H4 (cell line): ENCODE measurements at places on chromosomes 7 and 10. TPM values are rescaled to one million over a fixed set of nuclear protein-coding genes. Genes with fewer than 3 reads are reported as not detected.
A peak's percentile ranks its signal among the peaks of the same experiment; 100 is the strongest.

- DNase-seq, result no peak
Measured at GRCh38 chr7:5451391-5451790, 27.8 kb upstream of the TNRC18 start.

DNA sequence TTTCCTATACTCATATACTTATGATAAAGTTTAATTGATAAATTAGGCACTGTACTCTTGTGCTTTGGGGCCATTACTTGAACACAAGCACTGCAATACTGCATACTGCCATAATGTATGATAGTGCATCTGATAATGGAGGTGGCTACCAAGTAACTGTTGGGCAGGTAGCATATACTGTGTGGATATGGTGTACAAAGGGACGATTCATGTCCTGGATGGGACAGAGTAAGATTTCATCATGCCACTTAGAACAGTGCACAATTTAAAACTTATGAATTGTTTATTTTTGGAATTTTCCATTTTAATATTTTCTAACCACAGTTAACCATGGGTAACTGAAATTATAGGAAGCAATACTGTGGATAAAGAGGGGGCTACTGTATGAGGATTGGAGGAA is 38.9 kb downstream of the AKAP9 start:
- no peak for DNase-seq

DNA sequence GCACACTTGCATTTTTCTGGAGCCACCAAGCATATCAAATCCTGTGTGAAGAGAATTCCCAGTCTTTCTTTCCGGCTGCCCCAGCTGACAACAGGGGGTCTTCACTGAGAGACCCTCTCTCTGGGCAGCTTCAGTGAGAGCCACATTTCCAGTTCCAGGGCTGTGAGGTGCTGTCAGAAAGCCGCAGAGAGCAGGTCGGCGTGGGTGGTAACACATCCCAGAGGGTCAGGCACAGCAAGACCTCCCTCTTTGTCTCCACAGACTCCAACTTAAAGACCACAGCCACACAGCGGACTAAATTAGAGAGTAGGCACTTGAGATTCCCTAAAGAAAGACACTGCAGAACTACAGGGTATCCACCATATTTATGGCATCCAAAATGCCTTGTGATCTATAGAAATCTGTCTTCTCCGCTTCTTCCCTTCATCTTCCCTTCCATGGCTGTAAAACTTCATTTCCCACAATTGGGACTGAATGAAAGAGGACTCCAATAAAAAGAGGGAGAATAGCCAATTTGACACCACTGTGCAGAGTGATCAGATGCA is 116.0 kb upstream of the C7orf33 start:
- no peak for DNase-seq

- no peak for DNase-seq
Measured at GRCh38 chr7:100366411-100367250, 6.7 kb upstream of the PILRA start.

The NPTX2 gene
- not detected in 2 replicates for total RNA-seq

- DNase-seq, result peak; percentile 39
Measured at GRCh38 chr10:44995914-44996669, 4.6 kb upstream of the ZNF22 start.

- no peak for DNase-seq
Measured at GRCh38 chr10:14008740-14009080, 322.0 kb downstream of the FRMD4A start.

The LSM8 gene
- total RNA-seq, result 81.7 and 111 TPM in 2 replicates

GRCh38 chr10:125551247-125551646 is 131.7 kb downstream of the TEX36 start:
- DNase-seq, result no peak

- DNase-seq, result no peak
Measured at GRCh38 chr10:7340179-7340874, 70.5 kb downstream of the SFMBT2 start.

The OR2A12 gene
- total RNA-seq, result not detected in 2 replicates

The GPR15LG gene
- total RNA-seq, result not detected in 2 replicates

DNA sequence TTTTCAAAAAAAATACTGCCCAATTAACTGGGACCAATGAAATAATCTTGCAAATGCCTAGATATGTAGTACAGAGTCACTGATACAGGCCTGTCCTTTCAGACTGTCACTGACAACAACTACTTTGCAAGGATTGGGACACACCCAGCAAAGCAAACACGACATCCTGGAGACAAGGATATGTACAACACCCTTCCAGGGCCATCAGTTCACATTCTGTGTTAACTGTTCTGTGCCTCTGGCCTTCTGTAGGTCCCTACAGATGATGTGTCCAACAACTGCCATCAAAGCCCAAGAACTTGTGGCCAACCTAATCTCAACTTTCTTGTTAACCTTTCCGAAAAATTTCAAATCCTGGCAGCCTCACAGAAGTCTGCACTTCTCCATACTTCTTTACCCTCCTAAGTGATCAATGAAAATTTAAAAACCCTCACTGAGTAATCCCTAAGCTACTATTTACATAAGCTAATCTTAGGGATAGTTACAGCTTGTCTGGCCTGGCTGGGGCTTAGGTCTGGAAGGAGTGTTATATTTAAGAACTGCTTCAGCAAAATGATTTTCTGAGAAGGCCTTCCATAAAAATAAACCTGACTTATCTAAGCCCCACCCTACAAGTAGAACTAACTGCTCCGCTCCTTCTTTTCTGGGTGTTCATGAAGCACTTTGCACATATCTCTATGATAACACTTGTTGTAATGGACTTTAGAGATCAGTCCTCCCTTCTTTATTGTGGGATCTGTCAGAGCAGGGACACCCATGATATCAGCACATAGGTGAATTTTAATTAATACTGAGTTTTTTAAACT is 21.0 kb downstream of the COBL start:
- no peak for DNase-seq

DNA sequence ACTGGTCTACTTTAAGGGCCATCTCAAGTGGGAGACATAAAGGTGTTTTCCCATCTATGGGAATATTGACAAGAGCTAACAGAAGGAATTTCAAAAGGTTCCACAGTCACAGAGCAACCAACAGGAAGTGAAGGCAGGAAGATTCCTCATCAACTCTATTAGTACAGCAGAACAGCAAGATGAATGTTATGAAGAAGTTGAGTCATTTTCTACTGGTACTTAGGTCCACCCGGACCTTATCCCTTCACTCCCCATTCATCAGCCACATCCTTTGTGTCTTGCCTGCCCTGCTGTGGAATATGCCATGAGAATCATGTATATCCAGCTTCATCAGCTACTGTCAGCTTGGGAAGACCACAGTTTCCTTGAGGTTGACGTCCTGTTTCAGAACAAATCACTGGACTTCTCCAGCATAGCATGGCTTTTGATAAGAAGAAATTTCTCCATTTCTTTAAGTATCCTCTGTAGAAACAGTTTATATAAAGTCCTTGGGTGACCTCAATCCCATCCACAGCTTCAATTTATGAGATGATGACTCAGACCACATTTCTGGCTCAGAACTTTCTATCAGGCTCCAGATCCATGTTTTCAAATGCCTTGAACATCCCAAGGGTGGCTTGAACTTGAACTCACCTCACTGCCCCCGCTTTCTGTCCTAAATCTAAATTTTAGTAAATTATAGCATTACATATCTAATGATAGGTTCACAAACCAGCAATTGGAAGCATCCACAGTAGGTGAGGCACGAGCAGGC is 84.9 kb upstream of the AGK start:
- DNase-seq, result no peak

The FXYD4 gene
- not detected in 2 replicates for total RNA-seq

- no peak for DNase-seq
Measured at GRCh38 chr10:116990276-116990800, 14.6 kb downstream of the SHTN1 start.

DNA sequence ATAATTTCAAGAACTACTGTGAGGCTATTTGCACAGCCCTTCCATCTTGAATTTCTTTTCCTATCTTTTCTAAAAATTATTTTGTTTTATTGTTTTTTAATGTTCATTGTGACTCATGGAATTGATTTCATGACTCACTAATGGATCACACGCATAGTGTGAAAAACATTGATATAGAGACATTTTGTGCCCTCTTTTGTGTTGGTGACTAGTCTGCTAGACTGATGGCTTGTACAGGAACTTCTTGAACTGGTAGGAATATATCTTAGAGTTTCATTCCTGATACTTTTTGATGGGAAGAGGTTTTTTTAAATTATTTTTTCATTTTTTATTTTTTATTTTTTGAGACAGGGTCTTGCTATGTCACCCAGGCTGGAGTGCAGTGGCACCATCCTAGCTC is 12.6 kb upstream of the NOC3L start:
- DNase-seq, result no peak

DNA sequence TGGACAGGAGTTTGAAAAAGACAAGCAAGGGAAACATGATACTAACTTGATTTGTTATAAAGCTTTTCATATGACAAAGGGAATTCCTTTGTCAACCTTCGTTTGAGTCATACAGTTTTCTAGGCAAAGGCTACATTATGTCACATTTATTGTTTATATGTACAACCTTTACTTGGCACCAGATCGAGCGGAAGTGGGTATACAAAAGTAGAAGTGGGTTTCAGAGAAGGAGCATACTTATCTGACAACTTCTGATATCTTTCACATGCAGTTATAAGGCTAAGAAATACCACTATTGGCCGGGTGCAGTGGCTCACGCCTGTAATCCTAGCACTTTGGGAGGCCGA is 11.0 kb downstream of the STMP1 start:
- DNase-seq, result peak; percentile 96

DNA sequence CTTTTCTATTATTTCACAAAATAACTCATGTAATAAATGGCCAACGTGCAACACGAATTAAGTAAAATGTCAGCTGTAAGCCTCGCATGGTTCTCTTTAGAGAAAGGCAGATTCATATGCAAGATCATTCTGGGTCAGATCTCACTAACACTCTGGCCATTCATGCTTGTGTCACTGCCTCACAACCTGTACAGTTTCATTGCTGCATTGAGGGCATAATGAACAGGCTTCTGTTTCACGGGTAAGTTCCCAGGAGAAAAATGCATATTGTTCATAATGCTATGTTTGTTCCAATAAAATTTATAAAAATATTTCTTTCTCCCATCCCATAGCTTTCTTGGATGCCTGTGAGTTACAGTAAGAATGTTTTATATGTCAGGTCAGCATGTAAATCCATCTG is 734.0 kb upstream of the ANKRD30A start:
- no peak for DNase-seq
